GM12878 (cell line): ENCODE measurements at places on chromosomes 1 and 21.

- H3K36me3 ChIP-seq = no peaks in the 10 kb centered on the region
- H3K27ac ChIP-seq = no peak overlapping the region
- H3K27me3 ChIP-seq = no peaks in the 10 kb centered on the region; the same call in 1 of the 2 replicates
- no peak overlapping the region for H3K4me3 ChIP-seq
Measured at GRCh38 chr1:162303004-162303344, 73.7 kb downstream of the SPATA46 start.

- peaks cover 16% of the 10 kb centered on the region; the same call in 1 of the 2 replicates for H3K36me3 ChIP-seq
- H3K27me3 ChIP-seq = no peaks in the 10 kb centered on the region
- DNase-seq = no peak
- H3K4me3 ChIP-seq = no peak overlapping the region
Measured at GRCh38 chr1:209850342-209850979, 22.7 kb downstream of the UTP25 start.

DNA sequence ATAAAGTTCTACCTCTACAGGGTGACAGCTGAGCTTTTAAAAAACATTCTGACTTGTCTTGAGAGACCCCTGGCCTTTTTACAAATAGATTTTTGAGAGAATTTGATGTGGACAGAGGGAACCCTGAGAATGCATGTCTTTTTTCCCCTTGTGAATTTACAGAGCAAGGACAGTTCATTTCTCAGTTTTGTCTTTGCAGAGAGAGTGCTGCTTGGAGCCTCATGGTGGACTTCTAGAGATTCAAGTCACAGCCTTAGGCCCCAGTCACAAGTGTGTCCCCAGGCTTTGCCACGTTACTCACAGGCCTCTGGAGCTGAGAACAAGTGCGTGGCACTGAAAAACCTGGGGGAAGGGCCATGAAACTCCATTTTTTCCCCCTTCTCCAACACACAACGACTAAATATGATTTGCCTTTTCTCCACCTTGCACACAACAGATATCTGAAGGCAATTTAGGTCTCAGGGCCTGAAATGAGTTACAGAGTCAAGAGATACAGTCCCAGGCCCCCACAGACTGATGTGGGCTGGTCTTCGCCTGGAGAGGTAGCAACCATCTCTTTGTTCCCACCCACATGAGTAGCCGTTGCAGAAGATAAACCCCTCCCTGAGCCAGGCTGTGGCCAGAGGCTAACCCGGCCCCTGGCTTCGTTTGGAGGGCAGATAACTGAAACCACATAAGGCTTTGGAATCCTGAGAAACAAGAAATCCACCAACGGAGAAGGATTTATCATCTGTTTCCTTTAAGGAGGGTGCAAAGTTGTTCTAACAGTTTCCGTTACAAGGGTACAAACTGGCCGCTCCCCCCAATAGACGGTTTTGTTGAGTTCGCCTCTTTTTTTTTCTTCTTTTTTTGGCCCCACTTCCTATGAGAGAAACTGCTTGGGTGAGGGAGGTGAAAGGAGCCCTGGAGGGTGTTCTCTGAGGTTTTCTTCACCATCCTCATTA, 1.0 kb upstream of the PIGV start:
- peak overlapping the region; percentile 99 for H3K27ac ChIP-seq
- no peaks in the 10 kb centered on the region for H3K27me3 ChIP-seq
- H3K4me3 ChIP-seq = peak overlapping the region; percentile 72
- H3K36me3 ChIP-seq = peaks cover 5% of the 10 kb centered on the region
- H3K4me1 ChIP-seq = peaks cover 43% of the 10 kb centered on the region

GRCh38 chr1:214377886-214378285, 96.9 kb downstream of the SMYD2 start:
- no peaks in the 10 kb centered on the region for H3K27me3 ChIP-seq
- no peak overlapping the region for H3K4me3 ChIP-seq
- no peak overlapping the region for H3K27ac ChIP-seq
- H3K4me1 ChIP-seq = no peaks in the 10 kb centered on the region

- H3K4me1 ChIP-seq = peaks cover 31% of the 10 kb centered on the region
- H3K36me3 ChIP-seq = peaks cover 27% of the 10 kb centered on the region
- no peaks in the 10 kb centered on the region for H3K27me3 ChIP-seq
- no peak overlapping the region for H3K27ac ChIP-seq
Measured at GRCh38 chr1:1826356-1827088, 48.3 kb upstream of the NADK start.

DNA sequence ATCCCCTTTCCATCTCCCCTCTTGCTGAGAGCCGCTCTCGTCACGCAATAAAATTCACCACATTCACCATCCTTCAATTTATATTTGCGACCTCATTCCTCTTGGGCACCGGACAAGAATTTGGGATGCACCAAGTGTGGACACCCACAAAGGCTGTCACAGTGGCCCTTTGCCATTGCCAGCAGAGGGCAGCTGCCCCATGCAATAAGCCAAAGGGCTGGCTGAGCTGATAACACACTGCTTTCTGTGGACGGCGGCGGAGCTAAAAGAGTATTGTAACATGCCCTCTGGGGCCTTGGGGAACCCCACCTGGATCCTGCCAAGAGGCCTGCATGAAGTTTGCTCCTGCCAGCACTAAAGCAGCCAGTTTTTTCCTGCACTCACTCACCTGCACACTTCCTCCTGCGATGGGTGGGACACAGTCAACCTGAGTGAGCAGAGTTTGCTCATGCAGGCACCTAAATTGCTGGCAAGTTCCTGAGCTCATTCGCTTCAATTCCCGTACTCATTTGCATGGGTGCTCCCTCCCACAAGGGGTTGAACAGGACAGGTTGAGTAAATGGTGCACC, 792.3 kb upstream of the ADAMTS5 start:
- H3K4me3 ChIP-seq = no peak overlapping the region
- no peaks in the 10 kb centered on the region for H3K27me3 ChIP-seq
- no peak for DNase-seq

GRCh38 chr1:225362805-225363204, 65.0 kb downstream of the LBR start:
- H3K4me1 ChIP-seq = no peaks in the 10 kb centered on the region
- 0 out of 2 replicates have a peak, but pooled peaks cover 3% of the 10 kb centered on the region for H3K27me3 ChIP-seq
- no peak overlapping the region for H3K27ac ChIP-seq

GRCh38 chr1:66438062-66438461, 95.9 kb upstream of the SGIP1 start:
- DNase-seq = no peak
- no peak overlapping the region for H3K4me3 ChIP-seq
- peak overlapping the region; percentile 81 for H3K27ac ChIP-seq
- no peaks in the 10 kb centered on the region for H3K36me3 ChIP-seq

- no peak overlapping the region for H3K27ac ChIP-seq
- H3K4me1 ChIP-seq = no peaks in the 10 kb centered on the region
- no peaks in the 10 kb centered on the region for H3K36me3 ChIP-seq
Measured at GRCh38 chr1:32966900-32967299, 2.3 kb upstream of the RNF19B start.

DNA sequence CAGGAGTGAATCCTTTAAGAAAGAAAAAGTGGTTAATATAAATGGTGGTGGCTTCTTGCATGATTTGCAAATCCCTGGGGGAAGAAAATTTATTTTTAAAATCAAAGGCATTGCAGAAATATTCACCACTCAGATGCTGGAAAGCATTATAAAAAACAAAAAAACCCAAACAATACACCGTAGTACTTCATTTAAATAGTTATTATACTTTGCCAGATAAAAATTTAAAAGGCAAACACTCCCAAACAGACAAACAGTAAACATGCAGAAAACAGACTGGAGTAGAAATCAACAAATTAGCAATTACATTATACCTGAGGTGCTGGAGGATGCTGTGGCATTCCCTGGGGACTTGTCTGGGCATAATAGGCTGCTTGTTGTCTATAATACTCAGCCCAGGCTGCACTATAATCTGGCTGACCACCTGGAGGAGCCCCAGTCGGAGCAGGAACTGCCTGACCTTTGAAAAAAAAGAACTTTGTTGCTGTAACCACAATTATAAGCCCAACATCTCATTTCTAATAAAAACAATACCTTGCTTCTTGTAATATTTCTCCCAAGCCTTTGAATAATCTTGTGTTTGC, 29.9 kb downstream of the FUBP1 start:
- H3K27ac ChIP-seq = no peak overlapping the region
- peaks cover 40% of the 10 kb centered on the region for H3K36me3 ChIP-seq
- DNase-seq = no peak
- no peaks in the 10 kb centered on the region for H3K27me3 ChIP-seq
- H3K4me3 ChIP-seq = no peak overlapping the region
- H3K4me1 ChIP-seq = peaks cover 16% of the 10 kb centered on the region

GRCh38 chr1:27408151-27408550, 15.7 kb downstream of the GPR3 start:
- no peak overlapping the region for H3K27ac ChIP-seq
- H3K4me3 ChIP-seq = no peak overlapping the region
- no peak for DNase-seq
- H3K36me3 ChIP-seq = peaks cover 25% of the 10 kb centered on the region

GRCh38 chr21:43598416-43599120, 60.7 kb downstream of the HSF2BP start:
- no peaks in the 10 kb centered on the region; the same call in 1 of the 2 replicates for H3K27me3 ChIP-seq
- H3K36me3 ChIP-seq = no peaks in the 10 kb centered on the region
- no peak overlapping the region for H3K4me3 ChIP-seq
- no peak for DNase-seq
- H3K27ac ChIP-seq = no peak overlapping the region
- no peaks in the 10 kb centered on the region for H3K4me1 ChIP-seq

- no peak overlapping the region for H3K4me3 ChIP-seq
- no peaks in the 10 kb centered on the region for H3K36me3 ChIP-seq
- H3K27me3 ChIP-seq = peaks cover 51% of the 10 kb centered on the region
- no peak overlapping the region for H3K27ac ChIP-seq
- H3K4me1 ChIP-seq = no peaks in the 10 kb centered on the region
- no peak for DNase-seq
Measured at GRCh38 chr1:200040481-200041138, 13.1 kb downstream of the NR5A2 start.

- no peak overlapping the region for H3K4me3 ChIP-seq
- H3K4me1 ChIP-seq = peaks cover 4% of the 10 kb centered on the region; the same call in 1 of the 2 replicates
- no peak overlapping the region; the same call in 1 of the 2 replicates for H3K27ac ChIP-seq
- no peaks in the 10 kb centered on the region for H3K27me3 ChIP-seq
- no peaks in the 10 kb centered on the region for H3K36me3 ChIP-seq
Measured at GRCh38 chr1:234620272-234621126, 10.5 kb upstream of the IRF2BP2 start.

DNA sequence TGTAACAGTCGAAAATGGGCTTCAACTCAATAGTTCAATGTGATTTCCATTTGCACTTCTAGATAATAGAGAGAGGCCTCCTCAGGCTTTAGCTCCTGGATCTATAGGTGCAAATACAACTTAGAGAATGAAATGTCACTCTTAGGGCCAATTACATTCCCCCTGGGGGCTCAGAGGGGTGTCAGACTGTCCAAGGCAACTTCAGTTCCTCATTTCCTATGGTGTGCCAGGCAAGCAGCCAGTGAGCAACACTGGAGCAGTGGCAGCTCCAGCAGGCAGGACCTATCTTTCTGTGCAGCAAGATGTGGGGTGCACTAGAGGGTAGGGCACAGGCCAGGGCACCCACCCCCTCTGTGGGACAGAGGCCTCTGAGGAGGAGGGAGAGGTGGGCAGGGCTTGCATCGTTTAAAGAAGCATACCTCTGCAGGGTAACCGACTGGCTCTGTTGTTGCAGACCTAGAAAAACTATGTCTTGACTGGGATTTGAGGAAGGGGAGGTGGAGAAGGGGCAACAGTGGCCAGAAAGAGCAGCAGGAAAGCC, 97.3 kb downstream of the SUSD4 start:
- H3K4me3 ChIP-seq = no peak overlapping the region
- no peaks in the 10 kb centered on the region for H3K36me3 ChIP-seq
- no peak overlapping the region for H3K27ac ChIP-seq
- no peaks in the 10 kb centered on the region; the same call in none of the 2 replicates for H3K27me3 ChIP-seq
- DNase-seq = no peak
- no peaks in the 10 kb centered on the region for H3K4me1 ChIP-seq

- H3K4me3 ChIP-seq = no peak overlapping the region
- no peak for DNase-seq
- no peaks in the 10 kb centered on the region for H3K27me3 ChIP-seq
- no peaks in the 10 kb centered on the region for H3K36me3 ChIP-seq
Measured at GRCh38 chr1:34518146-34518699, 236.6 kb upstream of the GJB5 start.

DNA sequence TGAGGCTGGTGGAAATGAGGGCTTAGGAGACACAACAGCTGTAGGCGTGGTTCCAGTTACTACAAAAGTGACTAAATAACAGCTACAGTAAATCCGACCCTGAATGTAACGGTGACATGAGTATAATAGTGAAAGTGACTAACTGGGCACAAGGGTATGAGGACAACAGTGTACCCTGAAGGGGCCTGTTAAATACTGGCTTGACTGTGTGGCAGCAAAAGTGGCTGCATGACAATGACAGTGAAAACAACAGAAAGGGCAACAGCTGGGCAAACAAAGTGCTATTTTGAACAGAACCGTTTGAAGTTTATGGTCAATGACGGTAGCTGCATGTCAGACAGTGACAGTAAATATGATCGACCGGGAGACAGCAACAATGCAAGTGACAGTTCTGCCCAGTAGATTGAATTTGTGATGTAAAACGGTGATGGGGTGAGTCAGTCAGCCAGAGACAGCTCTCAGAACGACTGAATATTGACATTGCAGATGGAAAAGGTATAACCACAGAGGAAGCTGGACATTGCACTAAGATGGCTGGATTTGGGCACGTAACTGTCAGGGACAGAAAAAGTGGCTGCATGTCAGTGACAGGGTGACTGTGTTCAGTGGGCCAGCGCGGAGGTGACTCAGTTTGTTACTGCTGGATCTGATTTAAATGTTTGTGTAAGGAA, 1.2 kb upstream of the ZBTB40 start:
- no peaks in the 10 kb centered on the region for H3K36me3 ChIP-seq
- H3K4me3 ChIP-seq = no peak overlapping the region
- no peak overlapping the region for H3K27ac ChIP-seq
- DNase-seq = no peak
- H3K27me3 ChIP-seq = no peaks in the 10 kb centered on the region
